GM12865 (cell line): ENCODE measurements at places on chromosomes 7 and 10.

DNA sequence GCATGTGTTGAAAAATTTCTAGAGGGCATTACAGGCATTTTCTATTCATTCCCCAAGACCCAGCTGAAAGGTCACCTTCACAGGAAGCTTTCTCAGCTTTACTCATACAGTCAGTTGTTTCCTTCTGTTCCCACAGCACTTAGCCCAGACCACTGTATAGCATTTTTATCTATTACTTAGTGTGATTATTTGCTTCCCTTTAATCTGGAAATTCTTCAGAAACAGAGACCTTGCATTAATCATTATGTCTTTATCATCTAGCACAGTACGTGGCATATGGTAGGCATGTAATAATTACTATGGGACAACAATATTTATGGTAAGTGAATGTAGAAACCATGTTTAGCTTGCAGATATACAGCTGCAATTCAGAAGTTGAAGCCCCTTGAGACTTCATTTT is 38.2 kb upstream of the CDK6 start:
- DNase-seq: no peak

GRCh38 chr10:116683821-116684220 is 58.5 kb downstream of the HSPA12A start:
- DNase-seq: no peak

DNA sequence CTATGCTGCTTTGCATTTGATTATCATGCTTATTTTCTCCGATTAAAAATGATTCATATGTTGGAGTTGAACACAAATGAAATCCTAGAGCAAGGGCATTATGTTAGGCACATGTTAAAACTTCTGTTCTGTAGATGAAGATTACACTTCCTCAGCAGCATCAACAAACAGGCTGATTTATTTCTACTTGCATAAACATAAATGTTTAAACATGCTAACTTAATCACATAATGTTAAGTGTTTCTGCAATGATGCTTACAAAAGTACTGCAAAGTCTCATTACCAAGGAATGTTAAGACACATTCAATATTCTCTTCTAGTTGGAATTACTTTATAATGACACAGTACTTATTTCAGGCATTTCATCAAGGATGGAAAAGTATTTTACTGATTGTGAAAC is 770.8 kb downstream of the ANKRD7 start:
- no peak for DNase-seq

GRCh38 chr7:111408724-111409123 is 153.6 kb downstream of the IMMP2L start:
- no peak for DNase-seq

DNA sequence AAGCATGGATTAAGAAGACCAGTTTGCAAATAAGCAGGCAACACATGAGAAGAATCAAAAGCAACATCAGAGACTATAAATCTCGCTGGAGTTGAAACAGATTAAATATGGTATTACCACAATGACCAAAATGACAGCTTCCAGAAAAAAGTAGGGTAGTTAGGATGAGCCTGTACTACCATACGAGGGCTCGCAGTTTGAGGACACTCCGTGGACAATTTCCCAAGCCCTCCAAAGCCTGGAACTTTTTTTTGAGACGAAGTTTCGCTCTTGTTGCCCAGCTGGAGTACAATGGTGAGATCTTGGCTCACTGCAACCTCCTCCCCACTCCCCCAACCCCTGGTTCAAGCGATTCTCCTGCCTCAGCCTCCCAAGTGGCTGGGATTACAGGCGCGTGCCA is 1.0 kb downstream of the LRRC17 start:
- no peak for DNase-seq

DNA sequence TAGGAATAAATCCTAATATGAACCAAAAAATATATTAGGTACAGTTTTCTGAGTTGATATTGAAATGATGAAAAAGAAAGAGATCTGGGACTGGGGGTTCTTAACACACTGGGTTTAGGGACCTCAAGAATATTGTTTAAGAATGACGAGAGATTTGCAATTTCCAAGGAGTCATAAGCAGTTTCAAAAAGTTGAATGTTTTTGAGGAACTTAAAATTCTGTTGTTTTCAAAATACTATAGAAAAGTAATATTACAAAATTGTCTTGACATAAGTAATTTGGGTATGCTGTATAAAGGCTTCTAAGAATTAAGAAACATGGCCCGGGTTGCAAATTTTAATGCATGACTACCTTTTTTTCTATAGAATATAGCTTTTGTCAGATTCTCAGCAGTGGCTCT is 88.1 kb downstream of the AUTS2 start:
- no peak for DNase-seq

DNA sequence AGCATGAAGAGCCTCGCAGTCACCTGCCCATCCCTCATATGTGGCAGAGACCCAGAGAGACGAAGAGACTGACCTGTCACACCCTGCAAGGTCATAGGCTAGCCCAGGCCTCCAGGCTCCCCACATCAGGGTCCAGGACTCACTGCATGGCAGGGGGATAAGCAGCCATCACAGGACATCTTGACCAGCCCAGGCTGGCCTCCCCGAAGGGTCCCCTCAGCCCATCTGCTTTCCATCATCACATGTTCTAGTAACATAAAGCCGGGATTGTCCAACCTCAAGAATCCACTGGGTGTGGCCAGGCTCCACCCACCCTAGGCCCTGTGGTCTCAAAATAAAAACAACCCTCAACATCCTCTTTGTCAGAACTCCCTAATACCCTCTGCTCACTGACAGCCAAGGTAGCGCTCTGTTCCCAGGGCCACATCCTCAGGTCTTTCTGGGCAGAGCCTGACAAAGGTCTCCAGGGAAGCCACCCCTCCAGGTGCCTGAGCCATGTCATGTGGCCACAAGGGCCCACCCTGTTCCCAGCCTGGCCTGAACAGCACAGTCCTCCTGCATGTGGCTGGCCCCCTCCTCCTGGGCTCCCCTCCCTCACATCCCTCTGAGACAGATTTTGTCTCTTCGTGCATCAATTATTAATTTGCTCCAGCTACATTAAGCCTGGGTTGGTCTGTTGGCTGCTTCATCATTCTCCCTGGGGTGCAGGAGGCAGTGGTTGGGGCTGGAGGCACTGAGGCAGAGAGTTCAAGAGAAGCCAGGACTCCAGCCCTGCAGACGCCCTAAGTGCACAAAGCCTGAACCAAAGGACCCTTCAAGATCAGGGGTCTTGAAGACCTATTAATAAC is 131.8 kb upstream of the UNC5B start:
- DNase-seq: no peak

DNA sequence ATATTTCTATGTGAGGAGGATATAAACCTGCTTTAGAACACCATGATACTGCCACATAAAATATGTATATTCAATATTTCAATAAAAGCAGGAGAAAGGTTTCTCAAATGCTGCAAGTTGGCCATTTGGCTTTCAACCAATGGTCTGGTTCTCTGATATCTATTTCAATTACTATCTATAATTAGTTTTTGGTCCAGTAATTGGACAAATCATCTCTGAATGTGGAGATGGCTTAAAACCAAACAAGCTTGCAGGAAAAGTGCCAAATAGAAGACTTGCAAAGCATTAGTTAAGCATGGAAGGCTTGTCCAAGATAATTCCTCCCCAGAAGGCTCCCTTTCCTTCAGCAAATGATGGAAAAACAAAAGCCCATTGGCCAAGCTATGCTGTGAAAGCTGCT is 140.1 kb downstream of the CPEB3 start:
- DNase-seq: no peak

- DNase-seq: no peak
These were observed 126.9 kb upstream of the TBX20 start for GRCh38 chr7:35380739-35381224.

DNA sequence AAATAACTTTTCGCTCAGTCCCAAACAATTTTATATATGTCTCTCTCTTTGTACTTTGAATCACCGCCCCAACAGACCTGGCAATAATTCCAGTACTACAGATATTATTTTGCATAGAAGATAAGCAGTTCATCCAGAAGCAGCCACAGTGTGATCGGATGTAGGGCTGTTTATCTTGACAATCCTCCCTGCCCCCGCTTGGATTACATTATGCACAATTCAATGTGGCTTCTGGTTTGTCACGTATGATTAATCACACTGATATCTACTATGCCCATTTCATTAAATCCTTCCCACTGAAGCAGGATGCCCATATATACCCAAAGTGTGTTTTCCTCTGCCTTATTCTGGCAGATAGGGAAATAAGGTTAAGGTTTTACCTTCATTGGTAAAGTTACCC is 115.2 kb downstream of the PDE1C start:
- DNase-seq: no peak
